CD4-positive, alpha-beta T cell treated with Interleukin-2 at 100 ng/mL for 4 hours (primary cell): ENCODE measurements at places on chromosomes 13 and 19.

DNA sequence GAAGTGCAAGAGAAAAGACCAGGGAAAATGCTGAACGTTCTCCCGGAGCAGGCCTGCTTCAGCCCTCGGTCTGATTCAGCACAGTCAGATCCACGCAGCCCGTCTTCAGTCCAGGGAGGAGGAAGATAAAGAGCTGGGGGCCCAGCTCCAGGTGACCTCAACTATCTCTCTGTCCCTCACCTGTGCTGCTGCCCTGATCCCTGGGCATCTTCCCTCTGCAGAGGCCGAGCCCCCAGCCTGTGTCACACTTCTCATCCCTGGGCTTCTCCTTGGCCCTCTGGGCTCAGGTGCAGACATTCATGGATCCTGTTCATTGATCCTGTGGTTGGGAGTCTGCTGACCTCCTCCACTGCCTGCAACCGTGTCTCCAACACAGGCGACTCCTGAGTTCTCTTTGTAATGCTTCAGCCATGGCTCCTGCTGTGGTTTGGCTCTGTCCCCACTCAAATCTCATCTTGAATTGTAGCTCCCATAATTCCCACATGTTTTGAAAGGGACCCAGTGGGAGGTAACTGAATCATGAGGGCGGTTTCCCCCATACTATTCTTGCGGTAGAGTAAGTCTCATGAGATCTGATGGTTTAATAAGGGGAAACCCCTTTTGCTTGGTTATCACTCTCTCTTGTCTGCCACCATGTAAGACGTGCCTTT lies 27.9 kb downstream of the COL4A2 start:
- no peak for DNase-seq

DNA sequence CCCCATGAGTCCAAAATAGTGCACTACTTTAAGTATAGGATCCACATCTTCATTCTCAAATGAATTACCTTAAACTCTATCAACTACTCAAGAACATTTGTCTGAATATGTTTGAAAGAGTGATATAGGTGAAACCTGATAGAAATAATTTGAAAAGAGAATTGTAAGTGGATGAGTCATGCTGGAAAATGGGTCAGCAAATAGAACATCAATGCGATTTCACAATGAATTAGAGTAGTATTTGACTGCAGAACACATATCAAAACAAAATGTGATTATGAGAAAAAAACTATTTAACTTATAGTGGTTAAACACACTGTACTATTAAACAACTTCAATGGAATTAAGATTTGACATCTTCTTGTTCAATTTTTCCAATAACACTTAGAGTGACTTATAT lies 300.6 kb upstream of the KLHL1 start:
- no peak for DNase-seq

DNA sequence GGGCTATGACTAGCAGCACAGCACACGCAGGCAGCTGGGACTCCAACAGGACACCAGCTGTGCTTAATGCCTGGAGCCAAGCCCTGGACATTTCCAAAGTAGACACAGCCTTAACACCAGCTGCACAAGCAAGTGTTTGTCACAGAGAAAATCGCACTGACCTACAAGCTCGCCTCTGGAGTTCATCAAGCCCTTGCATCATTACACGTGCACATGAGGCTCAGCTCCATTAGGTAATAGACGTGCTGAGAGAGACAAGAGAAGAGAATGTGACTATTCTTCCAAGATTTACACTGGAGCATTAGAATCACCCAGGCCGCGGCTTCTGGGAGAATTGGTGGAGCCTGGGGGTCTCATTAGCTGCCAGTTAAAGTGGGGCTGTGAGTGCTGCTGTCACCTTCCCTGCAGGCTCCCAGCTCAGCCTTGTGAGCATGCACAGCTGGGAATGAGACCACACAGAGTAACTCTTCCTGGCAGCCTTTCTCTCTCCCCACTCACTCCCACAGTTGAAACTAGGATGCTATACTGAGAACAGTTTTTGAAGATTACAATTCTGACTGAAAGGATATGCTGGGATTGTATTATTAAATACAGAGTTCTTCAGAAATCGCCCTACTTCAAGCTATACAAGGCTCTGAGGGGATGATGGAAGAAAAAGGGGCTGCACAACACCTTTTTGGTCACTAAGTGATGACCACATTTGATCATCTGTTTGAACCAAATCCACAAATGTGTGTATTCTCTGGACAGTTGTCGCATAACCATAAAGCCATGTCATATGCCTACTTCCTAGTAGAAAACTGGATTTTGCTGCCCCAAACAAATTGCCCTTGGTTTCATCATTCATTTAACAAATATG lies 10.5 kb downstream of the STOML3 start:
- DNase-seq: no peak

DNA sequence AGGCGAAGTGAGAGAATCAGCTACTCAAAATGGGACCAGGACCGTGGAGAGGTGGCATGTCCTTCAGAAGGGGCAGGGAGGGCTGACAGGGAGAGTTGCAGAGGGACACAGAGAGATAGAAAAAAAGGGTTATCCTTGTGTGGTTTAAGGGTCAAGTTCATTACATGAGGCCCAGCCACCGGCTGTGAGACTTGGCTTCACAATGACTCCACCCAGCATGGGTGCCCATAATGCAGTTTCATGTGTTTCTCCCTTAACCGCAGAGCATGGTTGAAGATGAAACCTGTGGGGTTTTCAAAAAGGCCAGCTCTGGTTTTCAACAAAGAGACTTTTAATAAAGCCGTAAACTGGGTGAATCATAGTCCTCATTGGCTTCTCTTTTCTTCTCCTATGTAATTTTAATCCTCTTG lies 164.6 kb downstream of the KLF5 start:
- no peak for DNase-seq

GRCh38 chr13:60691268-60691667 lies 294.2 kb downstream of the TDRD3 start:
- no peak for DNase-seq

DNA sequence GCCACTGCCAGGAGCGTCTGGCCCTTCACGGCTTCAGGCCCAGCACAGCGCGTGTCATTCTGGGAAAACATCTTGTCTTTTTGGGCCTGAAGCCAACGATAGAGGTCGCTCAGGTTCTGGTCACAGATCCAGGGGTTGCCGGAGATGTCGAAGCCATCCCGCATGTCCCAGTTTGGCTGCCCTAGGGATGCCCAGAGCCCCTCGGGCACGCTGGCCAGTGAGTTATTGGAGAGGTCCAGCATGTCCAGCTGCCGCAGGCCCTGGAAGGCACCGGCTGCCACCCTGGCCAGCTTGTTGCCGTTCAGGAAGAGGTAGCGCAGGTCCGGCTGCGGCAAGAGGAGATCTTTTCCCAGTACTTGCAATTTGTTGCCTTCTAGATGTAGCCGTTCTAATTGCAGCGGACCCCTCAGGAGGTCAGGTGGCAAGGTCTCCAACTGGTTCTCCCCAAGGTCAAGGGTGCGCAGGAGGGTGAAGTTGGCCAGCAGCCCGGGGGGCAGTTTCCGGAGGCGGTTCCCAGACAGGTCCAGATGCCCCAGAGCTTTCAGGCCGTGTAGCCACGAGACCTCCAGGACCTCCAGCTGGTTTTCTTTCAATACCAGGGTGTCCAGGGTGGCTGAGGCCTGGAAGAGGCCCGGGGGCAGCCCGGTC lies 1.8 kb downstream of the LRG1 start:
- no peak for DNase-seq

DNA sequence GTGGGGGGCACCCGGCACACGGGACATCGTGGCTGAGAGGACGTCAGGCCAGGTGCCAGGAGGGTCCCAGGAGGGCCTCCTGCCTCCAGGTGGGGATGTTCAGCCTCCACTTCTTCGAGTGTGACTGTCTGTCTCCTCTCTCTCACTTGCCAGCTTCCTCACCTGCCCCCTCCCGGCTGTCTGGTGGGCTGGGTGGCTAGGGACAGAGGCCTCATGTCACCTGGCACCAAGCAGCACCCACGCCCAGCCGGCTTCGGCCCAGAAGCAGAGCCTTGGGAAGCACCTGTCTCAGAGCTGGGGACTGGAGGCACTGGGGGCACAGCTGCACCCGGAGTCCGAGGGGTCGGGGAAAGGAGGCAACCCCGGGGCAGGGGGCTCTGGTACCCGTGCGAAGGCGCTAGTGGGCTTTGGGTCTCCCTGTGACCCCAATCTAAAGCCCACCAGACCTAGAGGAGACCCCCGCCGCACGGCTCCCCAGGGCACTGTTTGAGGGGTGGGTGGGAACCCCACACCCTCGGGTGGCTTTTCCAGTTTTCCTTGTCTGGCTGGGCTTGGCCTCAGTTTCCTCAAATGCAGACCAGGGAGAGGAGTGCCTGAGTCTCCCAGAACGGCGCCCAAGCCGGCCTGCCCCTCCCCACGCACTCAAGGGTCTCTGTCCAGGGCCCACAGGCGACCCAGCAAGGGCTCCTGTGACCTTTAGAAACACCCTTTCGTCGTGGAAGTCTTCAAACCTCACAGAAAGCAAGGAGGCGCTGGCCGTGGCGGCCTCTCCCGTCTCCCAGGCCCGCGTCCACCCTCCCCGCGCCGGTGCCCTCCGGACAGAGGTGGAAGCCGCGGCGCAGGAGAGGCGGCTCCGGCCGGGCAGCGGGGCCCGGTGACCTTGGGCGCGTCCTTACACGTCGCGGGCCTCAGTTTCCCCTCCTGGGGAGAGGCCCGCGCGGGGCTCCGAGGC lies 664 bp upstream of the HCN2 start:
- no peak for DNase-seq

GRCh38 chr13:69410761-69411160 lies 696.9 kb upstream of the ATXN8OS start:
- no peak for DNase-seq

DNA sequence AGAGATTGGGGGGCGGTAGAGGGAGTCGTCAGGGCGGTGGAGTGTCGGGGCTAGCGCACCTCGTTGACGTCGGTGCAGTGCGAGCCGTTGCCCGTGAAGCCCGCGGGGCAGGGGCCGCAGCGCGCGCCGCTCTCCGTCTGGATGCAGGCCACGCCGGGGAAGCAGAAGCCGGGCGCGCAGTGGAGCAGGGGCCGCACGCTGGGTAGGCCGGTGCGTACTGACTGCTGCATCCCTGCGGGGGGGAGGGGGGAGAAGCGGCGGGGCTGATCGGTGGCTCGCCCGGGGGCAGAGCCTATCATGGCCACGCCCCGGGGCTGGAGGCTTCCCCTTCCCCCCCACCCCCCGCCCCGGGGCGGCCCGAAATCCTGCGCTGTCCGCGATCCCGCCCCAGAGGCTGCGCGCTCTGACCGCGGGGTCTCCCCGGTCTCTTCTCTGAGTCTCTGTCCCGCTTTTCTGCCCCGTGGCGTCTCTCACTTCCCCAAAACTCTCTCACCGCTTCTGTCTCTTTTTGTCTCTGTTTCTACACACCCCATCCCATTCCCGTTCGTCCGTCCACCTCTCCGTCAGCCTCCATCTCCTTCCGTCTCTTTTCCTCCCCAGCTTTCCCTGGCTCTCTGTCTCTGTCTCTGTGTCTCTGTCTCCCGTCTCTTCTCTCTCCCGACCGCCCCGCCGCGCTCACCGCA lies 1.1 kb downstream of the COMP start:
- DNase-seq: no peak

- DNase-seq: no peak
These were observed 372.7 kb downstream of the LIG4 start for GRCh38 chr13:107842562-107843180.

- no peak for DNase-seq
These were observed 240.2 kb upstream of the MAB21L1 start for GRCh38 chr13:35716729-35717128.

DNA sequence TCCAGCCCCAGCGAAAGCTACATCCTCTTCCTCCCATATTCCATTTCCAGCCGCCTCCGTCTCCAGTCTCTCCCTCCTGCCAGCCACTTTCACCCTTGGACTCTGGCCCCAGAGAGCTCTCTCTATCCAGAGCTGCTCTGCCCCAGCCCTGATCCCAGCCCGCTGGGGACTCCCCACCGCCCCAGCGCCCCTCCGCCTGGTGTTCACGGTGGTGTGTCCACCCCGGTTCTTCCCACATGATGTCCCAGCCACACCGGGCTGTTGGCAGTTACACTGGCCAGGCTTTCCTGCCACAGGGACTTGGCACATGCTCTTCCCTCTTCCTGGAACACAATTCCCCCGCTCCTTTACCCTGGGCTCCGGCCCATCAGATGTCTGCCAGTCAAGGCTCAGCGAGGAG lies 11.3 kb upstream of the EMC10 start:
- no peak for DNase-seq

GRCh38 chr19:18220632-18221275 lies 5.5 kb downstream of the PDE4C start:
- DNase-seq: no peak

- no peak for DNase-seq
These were observed at the start of gene TUBB4A for GRCh38 chr19:6501740-6502648. TSS of gene TUBB4A (minus strand) at chr19:6502309. CDS start at chr19:6502212, 97 bp downstream.

GRCh38 chr19:718991-719512 lies 10.3 kb downstream of the PALM start:
- no peak for DNase-seq

DNA sequence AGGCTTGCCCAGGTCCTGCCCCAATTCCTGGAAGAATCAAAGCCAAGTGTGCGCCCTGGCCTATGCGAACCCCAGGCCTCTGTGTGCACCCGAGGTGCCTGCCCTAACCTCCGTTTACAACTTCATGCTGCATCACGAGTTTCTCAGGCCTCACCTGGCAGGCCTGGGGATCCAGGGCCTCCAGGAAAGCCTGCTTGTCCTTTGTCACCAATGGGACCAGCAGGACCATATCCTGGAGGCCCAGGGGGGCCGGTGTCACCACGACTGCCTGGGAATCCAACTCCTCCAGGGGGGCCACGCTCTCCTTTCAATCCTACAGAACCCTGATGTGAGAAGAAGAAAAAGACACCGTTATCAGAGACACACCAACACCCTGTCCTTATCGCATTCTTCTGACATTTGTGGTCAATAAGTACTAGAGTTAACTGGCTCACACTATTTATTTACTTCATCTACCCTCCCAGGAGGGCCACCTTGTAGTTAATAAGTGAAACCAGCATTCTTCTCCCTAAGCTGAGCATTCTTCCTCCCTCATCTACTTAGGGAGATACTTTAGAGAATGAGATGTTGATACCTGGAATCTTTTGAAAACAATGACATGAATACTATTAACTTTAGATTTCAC lies 120.6 kb downstream of the COL4A1 start:
- no peak for DNase-seq

DNA sequence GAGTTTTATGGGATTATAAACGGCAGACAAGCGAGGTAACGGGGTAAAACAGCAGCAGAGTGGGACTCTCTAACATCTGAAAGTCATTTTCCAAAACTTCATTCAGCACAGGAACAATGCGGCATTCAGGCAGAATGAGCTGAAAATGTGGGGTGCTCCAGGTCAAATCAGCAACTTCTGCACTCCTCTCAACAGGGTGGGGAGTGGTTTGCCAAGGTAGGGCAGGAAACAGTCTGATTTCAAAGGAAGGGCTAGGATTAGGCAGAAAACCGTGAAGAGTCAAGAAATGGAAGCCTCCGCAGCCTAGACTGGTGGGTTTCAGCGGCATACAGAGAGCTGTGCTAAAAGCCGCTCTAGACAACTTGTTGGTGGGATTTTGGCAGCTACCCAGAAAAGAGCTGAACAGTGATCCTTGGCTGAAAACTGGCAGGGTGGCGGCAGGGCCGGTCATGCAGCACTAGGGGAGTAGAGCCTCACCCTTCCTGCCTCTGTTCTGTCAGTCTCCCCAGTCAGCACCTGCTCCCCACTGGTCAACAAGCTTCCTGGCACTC lies 154.2 kb upstream of the KLF12 start:
- peak; percentile 28 for DNase-seq
